ENCODE measurements at places on chromosomes 4 and X.

DNA sequence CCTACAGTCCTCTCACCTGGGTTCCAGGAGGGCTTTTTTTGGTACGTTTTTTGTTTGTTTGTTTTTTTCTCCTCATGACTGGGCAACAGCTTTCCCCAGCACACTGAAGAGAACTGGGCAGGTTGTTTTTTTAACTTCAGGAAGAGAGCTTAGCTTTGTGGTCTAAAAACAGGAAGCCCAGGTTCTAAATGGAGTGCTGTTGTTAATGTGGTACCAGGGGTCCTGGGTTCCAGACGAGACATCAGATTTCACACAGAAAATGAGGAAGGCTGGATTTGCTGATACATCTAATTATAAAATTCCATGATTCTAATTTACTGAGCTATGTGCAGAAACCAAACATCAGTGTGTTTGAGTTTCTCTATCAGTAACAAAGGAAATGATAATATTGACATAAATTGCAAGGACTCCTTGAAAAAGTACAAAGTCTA, 4.2 kb downstream of the MYOZ2 start:
- no peak for DNase-seq

GRCh38 chr4:60366661-60367060, 833.5 kb upstream of the ADGRL3 start:
- DNase-seq: no peak

DNA sequence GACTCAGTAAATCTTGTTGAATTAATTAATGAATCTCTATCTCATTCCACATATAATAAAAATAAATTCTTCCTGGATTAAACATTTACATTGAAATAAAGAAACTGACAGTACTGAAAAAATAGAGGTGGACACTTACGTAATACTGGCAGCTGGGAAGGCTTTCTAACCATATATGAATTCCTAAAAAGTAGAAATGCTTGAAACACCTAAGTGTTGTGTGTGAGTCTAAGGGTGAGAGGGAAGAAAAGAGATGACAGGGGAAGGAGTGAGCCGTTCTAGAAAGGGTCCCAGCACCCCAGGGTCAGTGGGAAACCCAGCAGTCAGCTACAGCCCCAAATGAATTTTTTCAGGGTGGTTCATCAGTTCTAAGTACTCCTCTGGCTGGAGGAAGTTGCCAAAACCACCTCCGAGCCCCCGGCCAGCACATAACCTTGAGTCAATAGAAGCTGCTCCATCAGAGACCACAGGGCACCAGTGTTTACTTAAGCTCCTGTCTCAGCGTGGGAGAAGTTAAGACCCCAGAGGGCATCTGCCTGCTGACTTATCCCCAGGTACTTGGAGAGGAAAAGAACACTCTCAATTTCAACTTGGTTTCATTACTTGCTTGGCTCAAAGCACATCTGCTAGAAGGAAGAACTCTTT, 18.3 kb downstream of the GAB3 start:
- no peak for DNase-seq

GRCh38 chr4:103895876-103896465, 176.2 kb upstream of the TACR3 start:
- no peak for DNase-seq

DNA sequence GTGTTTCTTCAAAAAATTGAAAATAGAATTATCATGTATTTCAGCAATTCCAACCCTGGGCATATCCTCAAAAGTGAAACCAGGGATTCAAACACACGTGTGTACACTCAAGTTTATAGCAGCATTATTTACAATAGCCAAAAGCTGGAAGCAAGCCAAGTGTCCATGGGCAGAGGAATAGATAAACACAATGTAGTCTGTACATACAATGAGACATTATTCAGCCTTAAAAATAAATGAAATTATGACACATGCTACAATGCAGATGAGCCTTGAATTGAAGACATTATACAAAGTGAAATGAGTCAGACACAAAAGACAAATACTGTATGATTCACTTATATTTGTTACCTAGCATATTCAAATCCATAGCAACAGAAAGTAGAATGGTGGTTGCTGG, 853.4 kb downstream of the STIM2 start:
- DNase-seq: no peak

- DNase-seq: no peak
These were observed 32.2 kb downstream of the RNF212 start for GRCh38 chr4:1080961-1081688.

GRCh38 chr4:12729384-12729783, 754.8 kb downstream of the RAB28 start:
- DNase-seq: peak; percentile 0

DNA sequence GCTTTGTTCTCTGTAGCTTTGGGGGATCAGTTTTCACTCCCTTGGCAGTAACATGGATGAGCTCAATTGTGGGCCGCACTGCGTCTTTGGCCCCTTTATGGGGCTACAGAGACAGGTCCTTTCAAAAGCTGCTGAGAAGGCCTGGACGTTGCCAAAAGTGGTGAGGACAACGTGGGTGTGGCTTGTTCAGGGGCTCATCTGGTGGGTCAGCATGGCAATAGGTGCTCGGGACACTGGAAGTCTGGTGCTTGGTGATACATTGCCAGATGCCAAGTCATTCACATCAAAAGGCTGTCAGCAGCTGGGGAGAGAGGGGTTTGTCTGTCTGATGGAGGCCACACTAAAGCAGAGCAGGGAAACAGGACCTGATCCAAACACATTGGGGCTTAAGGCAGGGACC, 149.8 kb upstream of the EOLA2 start:
- DNase-seq: no peak

DNA sequence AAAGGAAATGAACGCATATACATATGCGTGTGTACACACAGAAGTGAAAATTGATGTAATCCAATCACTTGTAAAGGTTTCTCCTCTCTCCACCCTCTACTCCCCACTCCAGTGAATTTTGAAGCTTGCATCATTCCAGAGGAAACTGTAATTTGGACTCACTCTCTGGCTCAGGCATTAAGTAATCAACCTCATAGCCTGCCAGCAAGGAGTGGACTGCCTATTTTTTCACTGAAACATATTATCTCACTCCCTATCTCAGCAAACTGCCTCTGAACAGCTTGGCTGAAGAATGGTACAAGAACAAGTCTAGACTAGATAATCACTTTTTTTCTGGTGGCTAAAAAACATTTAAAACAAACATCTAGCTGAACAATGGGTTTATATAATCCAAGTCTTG, 124.2 kb downstream of the C4orf51 start:
- DNase-seq: no peak

- DNase-seq: no peak
These were observed 48.1 kb upstream of the UGT2B15 start for GRCh38 chr4:68718447-68719074.

DNA sequence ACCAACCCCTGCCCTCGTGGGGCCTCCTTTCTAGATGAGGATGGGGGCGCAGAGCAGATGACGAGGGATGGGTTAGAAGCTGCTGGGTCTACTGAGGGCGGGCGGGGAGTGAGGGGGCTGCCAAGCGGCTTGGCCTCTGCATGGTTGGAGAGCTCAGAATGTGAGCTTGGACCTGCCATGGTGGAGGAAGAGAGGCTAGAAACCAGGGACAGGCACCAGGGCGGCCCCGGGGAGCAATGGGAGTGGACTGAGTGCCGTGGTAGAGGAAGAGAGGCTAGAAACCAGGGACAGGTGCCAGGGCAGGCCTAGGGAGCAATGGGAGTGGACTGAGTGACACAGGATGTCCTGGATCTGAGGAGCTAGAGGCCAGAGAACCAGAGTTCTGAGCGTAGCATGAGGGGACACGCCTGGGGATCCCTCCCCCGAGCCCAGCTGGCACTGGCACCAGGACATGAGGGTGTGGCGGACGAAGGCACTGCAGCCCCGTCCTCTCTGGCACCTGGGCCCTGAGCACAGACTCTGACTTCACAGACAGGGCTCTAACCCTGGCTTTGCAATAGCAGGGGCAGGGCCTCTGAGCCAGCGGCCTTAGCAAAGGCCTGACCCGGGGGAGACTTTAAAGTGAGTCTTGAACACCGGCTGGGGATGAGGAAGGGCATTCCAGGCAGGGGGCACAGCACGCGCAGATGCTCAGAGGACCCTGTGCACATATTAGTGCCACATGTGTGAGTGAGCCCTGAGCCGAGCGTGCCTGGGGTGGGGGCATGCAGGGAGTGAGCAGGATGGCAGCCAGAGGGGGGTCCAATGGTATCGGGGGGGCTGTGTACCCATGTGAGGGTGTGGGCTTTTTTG, 214.0 kb upstream of the PSAPL1 start:
- DNase-seq: no peak

- no peak for DNase-seq
These were observed 21.8 kb downstream of the STARD8 start for GRCh38 chrX:68669094-68669860.

- DNase-seq: no peak
These were observed 9.9 kb downstream of the TADA2B start for GRCh38 chr4:7052923-7053715.

Measured in HS-27A (cell line).